ENCODE measurements at places on chromosomes 7 and 10.

GRCh38 chr10:17037910-17038309 is 91.7 kb downstream of the CUBN start:
- no peak for DNase-seq

GRCh38 chr10:96208271-96208670 is 63.1 kb downstream of the BLNK start:
- DNase-seq: no peak

GRCh38 chr7:29444267-29444666 is 119.4 kb upstream of the PRR15 start:
- no peak for DNase-seq

DNA sequence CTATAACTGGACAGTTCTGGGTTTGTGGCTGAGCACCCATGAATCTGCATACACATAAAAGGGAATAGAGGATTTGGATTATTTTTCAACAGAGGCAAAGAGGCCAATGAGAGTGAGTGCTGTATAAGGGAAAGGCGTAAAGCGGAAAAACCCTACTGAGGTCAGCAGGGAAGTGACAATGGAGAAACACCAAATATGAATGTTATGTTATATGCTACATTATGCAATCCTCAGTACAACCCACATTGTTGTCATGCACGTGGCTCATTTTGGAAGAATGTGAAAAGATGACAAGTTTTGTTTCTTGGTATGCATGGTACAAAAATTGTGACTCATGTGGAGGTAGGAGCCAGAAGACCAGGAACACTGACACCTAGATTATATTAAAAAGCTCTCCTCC is 113.6 kb upstream of the AMPH start:
- no peak for DNase-seq

- no peak for DNase-seq
These were observed 1202.7 kb downstream of the SORCS3 start for GRCh38 chr10:105843786-105844185.

DNA sequence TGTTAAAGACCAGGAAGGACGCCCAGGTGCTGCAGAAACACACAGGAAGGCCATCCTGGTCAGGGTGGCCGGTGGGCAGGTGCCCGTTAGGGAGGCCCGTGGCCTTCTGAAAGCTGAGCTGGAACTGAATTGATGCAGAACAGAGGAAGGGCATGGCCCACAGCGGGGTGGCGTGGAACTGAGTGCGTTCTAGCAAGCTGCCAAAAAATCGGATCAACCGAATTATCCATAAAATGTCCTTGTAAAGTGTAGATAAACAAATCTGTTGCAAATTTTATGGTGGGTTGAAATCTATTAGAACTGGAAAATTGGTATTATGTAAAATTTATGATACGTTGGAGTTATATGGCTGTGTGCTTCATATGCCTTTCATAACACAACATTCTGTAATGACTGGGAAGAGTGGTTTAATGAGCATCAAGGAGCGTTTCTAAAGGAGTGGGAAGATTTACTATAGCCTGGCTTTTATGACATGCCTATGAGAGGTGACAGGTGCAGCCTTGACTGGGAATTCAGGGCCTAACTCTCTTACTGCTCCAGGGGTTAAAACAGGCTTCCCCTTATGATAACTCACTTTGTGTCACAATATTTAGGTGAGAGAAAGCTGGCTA is 108.1 kb downstream of the GPR26 start:
- DNase-seq: no peak

GRCh38 chr10:122462533-122463465 is 1.4 kb downstream of the HTRA1 start:
- DNase-seq: no peak

DNA sequence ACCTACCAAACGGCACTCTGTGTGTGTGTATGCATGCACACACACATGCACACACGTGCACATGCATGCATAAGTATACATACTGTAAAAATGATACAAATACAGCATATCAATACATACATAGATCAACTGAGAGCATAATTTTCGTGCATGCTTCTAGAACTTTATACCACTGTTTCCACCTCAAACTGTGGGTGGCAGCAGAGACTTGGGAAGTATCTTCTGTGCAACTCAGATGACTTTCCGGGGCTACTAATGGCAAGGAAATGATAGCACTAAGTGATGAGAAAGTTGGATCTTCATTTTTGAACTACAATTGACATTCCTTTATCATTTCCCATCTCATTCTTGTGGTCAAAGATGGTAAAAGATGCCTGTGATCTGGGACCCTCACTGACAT is 570.7 kb downstream of the REEP3 start:
- DNase-seq: no peak

DNA sequence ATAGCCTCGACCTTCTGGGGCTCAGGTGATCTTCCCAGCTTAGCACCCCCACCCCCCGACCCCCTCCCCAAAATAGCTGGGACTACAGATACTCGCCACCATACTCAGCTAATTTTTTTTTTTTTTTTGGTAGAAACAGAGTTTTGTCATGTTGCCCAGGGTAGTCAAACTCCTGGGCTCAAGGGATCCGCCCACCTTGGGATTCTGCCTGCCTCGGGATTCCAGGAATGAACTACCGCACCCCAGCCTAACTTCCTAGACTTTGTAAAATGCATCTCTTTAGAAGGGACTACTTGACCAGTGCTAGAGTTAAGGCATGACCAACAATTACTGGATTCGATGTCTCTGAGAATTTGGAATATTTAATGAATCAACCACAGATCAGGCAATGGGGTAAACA is 85.9 kb downstream of the MDFIC start:
- DNase-seq: no peak

GRCh38 chr10:102208311-102209035 is 17.6 kb upstream of the ELOVL3 start:
- no peak for DNase-seq

- DNase-seq: no peak
These were observed 15.7 kb downstream of the SH2D4B start for GRCh38 chr10:80553436-80553835.

- no peak for DNase-seq
These were observed 328.4 kb upstream of the AOAH start for GRCh38 chr7:37052705-37053104.

GRCh38 chr10:91493313-91493712 is 83.2 kb downstream of the HECTD2 start:
- no peak for DNase-seq

GRCh38 chr7:131459256-131459655 is 97.2 kb downstream of the PODXL start:
- no peak for DNase-seq

- no peak for DNase-seq
These were observed 90.2 kb downstream of the GPR85 start for GRCh38 chr7:112996331-112996871.

DNA sequence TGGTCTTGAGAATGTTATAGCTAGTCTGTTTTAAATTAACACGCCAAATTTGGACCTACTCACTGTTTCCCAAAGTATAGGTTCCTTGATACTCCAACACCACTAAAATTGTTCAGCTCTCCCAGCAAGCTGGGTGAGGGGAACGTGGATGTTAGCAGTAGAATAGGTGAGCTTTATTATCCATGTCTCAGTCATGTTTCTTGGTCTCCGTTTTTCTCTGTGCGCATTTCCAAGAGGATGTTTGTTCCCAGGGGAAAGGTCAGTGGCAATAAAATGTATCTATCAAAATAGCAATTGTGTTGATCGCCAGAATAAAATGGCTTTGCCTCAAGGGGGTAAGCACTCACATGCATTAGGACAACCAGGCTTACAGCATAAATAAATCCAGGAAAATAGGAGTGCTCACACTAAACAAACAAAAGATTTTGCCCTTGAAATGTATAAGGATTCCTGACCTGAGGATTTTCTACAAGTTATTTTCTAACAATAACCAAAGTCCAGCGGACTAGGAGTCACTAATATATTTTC is 187.0 kb upstream of the C7orf33 start:
- no peak for DNase-seq

DNA sequence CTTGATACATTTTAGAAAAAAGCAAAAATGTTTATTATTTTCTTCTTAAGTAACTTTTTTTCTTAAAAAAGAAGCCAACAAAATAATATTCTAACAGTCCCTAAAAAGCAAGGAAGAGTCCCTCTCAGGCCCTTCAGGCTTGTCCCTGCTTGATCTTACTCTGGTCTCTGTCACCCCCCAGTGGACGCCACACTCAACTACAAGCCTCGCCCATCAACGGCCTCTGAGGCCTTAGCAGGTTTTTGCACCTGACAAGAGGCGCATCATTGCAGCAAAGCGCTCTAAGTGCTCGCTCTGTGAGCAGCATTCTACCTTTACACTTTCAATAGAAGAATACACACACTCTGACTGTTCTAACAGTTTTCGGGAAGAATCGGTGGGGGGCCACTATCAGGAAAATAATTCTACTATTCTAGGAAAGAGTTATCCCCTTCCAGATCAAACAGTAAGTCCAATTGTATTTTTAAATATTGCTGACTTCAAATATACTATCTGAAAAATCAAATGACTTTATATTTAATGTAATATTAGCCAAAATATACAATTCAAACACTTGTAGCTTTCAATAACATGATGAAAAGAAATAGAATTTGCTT is 139.2 kb downstream of the USP6NL start:
- DNase-seq: peak; percentile 71

GRCh38 chr7:68070992-68071391 is 1074.4 kb downstream of the TYW1 start:
- DNase-seq: no peak

GRCh38 chr7:154905146-154905545 is 97.8 kb downstream of the PAXIP1 start:
- no peak for DNase-seq

DNA sequence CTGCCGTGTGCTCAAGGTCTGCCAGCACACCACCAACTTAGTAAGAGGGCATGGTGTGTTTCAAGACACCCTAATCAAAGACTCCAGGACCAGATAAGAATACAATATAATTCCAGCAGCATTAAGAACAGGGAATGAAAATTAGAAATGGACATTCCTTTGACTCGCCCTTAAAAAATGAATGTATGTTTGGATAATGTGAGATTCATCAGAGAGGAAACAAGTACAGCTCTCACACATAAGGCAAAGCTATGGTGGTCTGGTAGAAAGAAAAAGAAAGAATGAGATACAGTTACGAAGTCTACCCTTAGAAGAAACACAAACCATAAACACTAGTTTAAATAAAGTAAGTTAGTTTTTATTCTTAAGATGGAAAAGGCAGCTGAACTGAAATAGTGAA is 174.8 kb upstream of the ANK3 start:
- DNase-seq: no peak

DNA sequence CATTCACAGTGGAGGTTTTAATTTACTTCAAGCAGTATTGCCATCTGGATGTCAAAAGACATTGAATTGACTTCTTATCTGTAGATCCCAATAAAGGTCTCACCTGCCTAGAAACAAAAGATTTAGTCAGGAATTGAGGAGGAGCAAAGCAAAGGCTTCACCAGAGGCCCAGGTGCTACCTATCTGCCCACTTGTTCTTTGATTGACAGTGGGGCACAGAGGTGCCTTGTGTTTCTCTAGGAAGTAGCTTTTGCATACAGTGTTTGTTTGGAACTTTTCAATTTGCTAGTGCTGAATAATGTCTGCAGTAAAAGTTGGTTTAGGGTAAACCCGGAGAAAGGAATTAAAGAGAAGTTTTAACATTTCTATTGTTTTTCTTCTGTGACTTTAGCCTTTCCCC is 40.4 kb downstream of the AUTS2 start:
- no peak for DNase-seq

GRCh38 chr10:61758433-61758832 is 95.7 kb downstream of the CABCOCO1 start:
- DNase-seq: no peak

DNA sequence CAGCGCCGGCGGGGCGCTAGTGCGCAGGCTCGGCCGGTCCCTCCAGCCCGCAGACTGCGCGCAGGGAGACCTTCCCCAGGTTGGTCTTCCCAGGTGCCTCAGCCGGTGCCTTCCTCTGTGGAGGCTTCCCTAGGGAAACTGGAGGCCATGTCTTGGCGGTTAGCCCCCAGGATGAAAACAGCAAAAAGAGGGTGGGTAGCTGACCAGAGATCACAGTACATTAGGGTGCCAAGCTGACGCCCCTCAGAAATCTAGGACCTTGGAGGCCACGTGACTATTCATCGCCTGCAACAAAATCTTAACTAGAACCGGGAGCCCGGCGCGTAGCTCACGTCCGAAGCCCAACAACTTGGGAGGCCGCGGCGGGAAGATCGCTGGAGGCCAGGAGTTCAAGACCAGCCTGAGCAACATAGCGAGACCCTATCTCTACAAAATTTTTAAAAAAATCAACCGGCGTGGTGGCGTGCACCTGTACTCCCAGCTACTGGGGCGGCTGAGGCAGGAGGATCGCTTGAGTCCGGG is 327 bp upstream of the FIS1 start:
- DNase-seq: no peak

GRCh38 chr10:95783741-95784140 is 27.8 kb downstream of the ENTPD1 start:
- DNase-seq: no peak

GRCh38 chr7:67438913-67439505 is 442.4 kb downstream of the TYW1 start:
- no peak for DNase-seq

- DNase-seq: no peak
These were observed 70.4 kb downstream of the ASB13 start for GRCh38 chr10:5595994-5596471.

Data from CD4-positive, alpha-beta T cell treated with Interleukin-6 at 100 ng/mL for 8 hours (primary cell).